ENCODE measurements at places on chromosomes 7 and 10. TPM values are rescaled to one million over a fixed set of nuclear protein-coding genes. Genes with fewer than 3 reads are reported as not detected.

DNA sequence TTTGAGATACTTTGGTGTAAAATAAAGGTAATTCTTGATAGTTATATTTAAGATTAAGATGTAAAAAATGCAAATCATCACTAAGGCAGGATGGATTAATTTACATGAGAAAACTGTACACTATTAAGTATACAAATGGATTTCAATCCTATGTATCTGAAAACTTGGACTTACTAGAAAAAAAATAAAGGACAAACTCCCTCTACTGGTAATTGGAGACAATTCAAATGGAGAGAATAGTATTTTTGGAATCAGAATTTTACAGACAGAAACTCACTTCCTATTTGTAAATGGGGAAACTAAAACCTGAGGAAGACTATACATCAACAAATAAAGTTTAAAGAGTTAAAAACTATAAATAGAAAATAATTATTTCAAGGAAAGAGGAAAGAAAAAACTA, 62.6 kb downstream of the CUL2 start:
- DNase-seq, result no peak

PON3 gene
- 0.20 TPM for total RNA-seq

GRCh38 chr7:151246851-151247580, 1.5 kb downstream of the SMARCD3 start:
- no peak for DNase-seq

DNA sequence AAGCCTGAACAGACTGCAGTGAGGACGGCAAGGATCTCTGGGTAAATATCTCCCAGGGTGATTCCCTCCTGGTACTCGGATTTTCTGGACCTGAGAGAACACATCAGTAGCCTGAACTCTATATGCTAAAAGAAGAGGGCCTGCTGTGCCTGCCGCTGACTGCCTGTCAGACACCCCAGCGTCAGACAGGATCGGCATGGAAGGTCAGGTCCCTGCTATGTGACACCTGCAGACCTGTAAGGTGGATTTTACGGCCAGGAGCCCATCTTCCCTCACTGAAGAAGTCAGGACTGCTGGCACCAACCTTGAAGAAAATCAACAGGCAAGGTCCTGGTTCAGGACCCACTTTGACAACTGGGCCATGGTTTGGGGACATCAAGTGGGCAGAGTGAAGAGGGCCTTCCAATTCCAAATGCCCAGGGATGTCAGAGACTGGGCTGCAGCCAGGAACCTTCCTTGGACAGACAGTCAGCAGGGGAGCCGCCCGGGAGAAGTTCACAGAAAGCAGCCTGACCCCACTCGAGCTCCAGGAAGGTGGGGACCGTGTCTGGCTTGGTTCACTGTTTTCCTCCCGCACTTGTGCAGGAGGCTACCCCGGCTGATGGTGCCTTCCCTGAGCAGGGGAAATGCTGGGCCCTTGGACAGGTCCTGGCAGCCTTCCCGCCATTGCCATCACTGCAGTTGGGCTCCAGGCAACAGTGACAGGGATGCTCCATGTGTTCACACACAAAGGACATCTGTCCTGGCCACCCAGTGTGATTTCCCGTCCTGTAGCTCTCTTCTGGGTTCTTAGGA, 91.8 kb upstream of the LANCL2 start:
- DNase-seq, result no peak

ZNF33A gene
- 9.0 TPM for total RNA-seq

DNA sequence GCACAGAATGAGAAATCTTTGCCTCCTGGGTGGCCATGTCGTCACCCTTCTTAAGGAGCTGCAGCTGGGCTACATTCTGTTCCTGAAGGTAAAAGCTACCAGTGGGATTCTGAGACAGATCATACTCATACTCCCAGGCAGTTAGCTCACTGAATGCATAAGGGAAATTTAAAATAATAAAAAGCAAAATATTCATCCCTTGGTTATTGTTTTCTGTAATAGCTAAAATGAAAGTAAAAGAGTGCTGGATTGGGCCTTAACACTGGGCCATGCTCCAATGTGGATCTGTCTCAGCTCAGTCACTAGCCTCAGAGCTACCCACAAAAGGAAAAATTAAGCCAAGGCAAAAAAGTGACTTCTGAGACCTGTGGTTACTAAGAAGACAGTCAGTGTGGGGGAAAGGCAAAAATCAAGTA, 8.9 kb upstream of the DYNC2I1 start:
- no peak for DNase-seq

DNA sequence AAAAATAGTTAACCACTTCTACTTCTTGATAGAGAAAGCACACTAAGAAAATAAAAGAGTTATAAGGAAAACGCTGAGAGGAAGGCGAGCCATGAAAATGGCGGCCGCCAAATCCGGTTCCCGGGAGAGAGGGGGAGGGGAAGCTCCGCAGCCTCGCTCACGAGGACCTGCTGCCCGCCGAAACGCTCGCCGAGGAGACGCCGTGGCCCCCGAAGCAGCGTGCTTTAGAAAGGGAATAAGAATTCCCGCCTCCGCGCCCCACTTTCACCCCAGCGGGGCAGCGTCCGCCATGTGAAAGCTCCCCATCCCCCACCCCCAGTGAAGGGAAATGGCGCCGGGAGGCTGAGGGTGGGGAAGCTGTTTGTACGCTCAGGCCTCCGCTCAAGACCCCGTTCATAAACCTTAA, 505 bp downstream of the HNRNPA2B1 start:
- DNase-seq, result no peak

- DNase-seq, result no peak
These were observed 568.8 kb downstream of the HTR7 start for GRCh38 chr10:90289037-90289436.

- DNase-seq, result no peak
These were observed 328.4 kb upstream of the SMIM30 start for GRCh38 chr7:113446791-113447190.

- DNase-seq, result no peak
These were observed 108.1 kb downstream of the GPR26 start for GRCh38 chr10:123774132-123774742.

All from pulmonary artery endothelial cell (primary cell).